Heart right ventricle (tissue), 16 donors: ENCODE measurements at places on chromosomes 16 and 17. TPM values are rescaled to one million over a fixed set of nuclear protein-coding genes. Genes with fewer than 3 reads are reported as not detected.

GRCh38 chr17:40074871-40075200 lies 12.1 kb downstream of the THRA start:
- DNase-seq, result no peak

DNA sequence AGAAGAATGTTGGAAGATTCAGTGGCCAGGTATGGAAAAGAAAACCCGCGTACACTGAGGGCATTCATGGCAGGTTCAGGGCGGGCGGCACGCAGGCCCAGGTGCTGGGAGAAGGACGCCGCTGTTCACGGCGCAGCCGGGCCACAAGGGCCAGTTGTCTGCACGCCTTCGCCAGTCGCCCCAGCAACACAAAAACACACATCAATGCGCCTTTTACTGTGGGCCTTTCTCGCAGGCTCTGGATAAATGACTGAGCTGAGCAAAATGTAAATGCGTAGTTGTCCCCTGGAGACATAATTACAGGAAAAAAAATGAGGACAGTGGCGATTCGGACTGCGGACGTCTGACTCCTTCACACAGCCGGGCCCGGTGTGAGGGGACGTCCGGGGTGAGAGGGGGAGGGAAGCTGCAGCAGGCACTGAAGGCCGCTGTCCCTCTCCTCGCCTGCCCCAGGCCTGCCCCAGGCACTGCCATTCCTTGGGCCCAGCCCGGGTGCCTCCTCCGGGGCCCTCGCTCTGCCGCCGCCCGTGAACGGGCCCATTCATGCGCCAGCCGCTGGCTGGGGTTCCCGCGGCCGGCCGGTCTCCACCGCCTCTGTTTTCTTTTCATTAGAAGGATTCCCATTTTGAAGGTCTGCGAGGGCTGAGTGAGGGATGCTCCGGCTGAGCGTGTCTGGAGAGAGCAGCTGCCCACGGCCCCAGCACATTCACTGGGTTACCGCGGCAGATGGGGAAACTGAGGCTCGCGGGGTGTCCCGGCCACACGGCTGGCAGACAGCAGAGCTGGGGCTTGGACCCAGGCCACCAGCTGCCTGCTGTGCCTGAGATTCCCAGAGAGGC lies 6.5 kb upstream of the ZNF469 start:
- no peak for DNase-seq

KRTAP4-5 gene
- total RNA-seq, result not detected

NFATC3 gene
- total RNA-seq, result 26.6 TPM

DNA sequence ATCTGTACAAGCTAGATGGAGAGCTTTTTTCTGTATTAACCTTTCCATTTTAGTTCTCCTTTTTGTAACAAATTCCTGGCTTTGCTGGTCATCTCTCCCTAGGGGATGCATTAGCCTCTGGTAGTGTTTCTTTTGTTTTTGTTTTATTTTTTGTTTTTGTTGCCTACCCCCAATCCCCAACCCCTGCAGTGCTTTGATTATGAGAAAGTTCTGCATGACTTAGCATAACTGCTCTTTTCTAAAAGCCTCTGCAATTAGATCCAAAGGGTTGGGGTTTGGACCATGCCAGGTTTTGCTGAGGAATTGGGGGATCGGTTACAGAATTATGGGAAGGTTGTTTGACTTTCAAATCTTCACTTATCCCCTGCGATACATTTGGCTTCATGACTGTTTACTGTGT lies 98.2 kb downstream of the ADAMTS18 start:
- DNase-seq, result no peak

GRCh38 chr17:75078284-75079022 lies 9.3 kb upstream of the SLC16A5 start:
- no peak for DNase-seq

GRCh38 chr17:70238646-70239045 lies 69.3 kb downstream of the KCNJ2 start:
- DNase-seq, result no peak

CBX8 gene
- total RNA-seq, result 4.3 TPM

DNA sequence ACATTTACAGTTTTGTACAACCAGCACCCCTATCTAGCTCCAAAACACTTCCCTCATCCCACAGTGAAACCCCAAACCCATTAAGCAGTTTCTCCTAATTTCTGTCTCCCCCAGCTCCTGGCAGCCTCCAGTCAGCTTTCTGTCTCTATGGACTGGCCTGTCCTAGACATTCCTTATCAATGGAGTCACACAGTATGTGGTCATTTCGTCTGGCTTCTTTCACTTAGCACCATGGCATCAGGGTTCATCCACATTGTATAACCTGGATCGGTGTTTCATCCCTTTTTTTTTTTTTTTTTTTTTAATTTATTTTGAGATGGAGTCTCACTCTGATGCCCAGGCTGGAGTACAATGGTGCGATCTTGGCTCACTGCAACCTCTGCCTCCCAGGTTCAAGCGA lies 68.5 kb downstream of the ZDHHC7 start:
- no peak for DNase-seq

TEX19 gene
- total RNA-seq, result not detected

GRCh38 chr16:10580883-10581247 lies 467 bp upstream of the EMP2 start:
- no peak for DNase-seq

DNA sequence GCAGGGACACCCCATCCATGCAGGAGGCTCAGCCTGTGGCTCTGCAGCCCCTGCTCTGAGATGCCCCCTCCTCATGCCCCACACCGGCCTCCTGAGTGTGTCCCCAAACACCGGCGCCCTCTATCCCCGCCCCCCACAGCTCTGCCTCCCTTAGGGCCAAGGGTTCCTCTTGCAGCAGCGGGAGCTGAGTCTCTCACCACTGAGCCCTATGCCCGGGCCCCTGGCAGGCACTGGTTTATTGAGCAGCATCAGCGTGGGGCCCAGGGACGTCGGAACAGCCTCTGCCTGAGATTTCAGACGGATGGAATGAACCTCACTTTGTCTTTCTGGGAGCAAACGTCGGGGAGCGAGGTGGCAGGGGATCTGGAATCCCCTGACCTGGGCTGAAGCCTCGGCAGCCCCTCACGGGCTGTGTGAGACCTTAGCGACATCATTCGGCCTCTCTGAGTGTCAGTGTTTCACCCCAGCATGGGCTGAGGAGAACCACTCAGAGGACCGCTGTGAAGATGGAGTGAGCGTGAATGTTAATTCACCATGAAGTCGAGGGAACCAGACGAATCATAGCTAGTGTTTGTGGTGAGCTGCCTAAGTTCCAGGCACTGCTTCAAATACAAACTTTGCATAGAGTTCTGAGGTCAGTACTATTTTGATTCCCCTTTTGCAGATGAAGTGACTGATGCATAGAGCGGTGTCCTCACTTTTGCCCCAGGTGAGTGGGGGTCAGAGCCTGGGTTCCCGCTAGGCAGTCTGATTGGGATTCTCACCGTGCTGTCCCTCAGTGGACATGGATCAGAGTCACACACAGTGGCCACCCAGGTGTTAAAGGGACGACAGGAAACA lies 5.3 kb upstream of the C16orf74 start:
- DNase-seq, result no peak

GRCh38 chr17:51435641-51436091 lies 175.3 kb downstream of the UTP18 start:
- peak; percentile 9 for DNase-seq

DNA sequence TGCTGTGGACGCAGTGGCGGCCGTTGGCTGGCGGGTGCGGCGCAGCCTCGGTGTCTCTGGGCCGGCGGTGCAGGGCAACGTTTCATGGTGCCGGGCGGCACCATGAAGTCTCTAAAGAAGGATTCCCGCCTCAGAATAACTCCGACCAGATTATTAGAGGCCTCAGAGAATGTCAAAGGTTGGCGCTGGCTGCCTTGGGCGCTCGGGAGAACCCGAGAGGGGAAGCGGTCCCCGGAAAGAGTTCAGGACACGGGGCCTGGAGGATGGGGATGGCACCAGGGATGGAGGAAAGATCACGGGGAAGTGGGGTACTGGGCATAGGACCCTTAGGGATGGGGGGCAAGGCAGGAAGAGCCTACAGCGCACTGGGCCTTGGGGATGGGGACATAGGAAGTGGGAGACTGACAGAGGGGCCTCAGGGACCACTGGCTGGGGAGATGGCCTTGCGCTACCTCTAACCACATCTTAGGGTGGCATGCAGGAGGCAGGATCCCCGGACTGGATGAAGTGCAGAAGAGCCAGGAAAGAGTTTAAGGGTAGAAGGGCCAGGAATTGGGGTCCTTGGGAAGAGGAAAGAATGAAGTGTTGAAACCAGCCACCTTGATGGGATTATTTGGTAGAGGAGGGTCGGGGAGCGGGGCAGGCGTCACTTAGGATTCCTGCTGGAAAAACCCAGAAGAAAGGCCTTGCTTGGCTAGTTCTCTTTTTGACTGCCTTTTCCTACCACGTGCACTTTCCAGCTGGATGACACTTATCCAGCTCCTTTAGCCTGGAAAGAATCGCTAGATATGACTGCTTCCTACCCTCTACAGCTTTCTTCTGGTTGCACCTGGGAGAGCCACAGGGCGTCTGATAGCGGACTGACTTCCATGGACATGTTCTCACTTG lies 578 bp downstream of the MYCBPAP start:
- DNase-seq, result no peak

DNA sequence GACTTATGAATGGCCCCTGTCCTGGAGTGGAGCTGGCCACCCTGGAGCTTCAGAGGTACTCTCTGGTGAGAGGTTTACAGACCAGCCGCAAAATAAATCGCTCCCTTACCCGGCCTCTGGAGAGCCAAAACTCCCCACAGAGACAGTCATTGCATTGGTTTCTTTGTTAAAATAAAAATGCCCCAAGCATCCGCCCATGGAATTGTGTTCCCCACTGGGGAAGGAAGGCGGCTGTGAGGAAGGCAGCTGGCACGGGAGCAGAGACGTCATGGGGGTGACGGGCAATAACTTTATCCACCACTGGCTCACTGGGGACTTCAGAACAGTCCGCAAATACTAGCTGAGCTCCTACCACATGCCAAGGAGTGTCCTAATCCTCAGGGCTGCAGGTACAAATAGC lies 266.2 kb upstream of the FOXF1 start:
- DNase-seq, result no peak

DNA sequence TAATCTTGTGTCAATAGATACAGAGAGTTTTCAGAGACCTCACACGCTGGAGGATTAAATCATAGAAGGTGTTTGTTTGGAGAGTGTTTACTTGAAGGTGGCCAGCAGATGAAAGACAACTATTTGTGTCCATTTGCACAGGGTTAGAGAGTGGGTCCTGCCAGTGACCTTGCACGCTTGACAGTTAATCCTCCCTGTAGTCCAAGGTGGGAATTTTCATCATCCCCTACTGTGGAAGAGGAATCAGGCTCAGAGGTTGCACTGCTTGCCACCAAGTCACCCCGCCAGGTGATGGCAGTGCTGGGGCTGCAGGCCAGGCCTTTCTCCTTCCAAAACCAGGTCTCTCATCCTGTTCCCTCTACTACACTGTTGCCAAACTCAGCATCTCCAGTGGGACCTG lies 12.3 kb downstream of the CDH1 start:
- no peak for DNase-seq

DNA sequence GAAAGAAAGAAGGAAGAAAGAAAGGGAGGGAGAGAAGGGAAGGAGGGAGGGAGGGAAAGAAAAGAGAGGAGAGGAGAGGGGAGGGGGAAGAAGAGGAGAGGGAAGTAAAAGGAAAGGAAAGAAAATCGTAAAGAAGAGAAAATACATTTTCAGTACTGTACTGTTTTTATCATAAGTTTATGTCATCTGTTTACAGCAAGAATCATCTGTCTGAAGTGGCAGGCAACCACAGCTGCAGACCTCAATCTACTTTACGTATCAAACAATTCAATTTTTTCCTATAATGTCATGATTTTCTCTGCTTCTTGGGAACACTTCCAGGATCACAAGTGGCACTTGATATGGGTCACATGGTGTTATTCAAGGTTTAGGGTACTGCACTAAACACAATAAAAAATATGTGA lies 58.3 kb downstream of the USP32 start:
- no peak for DNase-seq

OTOP3 gene
- not detected for total RNA-seq

NOG gene
- total RNA-seq, result 0.47 TPM

GRCh38 chr17:21218831-21219380 lies 4.9 kb upstream of the TMEM11 start:
- DNase-seq, result no peak

GAST gene
- not detected for total RNA-seq

DNA sequence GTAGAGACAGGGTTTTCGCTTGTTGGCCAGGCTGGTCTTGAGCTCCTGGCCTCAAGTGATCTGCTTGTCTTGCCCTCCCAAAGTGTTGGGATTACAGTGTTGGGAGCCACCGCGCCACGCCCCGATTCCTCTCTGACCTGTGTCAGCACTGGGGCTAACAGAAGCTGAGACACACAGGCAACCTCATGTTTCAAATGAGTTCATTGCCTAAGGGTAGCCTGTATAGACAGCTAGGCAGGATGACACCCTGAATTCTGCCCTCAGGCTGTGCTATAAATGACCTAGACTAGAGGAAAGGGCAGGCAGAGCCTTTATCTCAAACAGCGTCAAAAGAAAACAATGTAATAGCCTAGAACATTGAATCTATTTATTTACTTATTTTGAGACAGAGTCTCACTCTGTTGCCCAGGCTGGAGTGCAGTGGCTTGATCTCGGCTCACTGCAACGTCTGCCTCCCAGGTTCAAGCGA lies 2.3 kb upstream of the CDK3 start:
- no peak for DNase-seq

GRCh38 chr17:41101586-41102259 lies at the start of gene KRTAP4-16:
Gene KRTAP4-16, minus strand, starts transcription at chr17:41102209. Its CDS starts 0 bp downstream, at chr17:41102209.
- no peak for DNase-seq

- DNase-seq, result no peak
Measured at GRCh38 chr17:75530837-75531720, 5.6 kb downstream of the LLGL2 start.

DNA sequence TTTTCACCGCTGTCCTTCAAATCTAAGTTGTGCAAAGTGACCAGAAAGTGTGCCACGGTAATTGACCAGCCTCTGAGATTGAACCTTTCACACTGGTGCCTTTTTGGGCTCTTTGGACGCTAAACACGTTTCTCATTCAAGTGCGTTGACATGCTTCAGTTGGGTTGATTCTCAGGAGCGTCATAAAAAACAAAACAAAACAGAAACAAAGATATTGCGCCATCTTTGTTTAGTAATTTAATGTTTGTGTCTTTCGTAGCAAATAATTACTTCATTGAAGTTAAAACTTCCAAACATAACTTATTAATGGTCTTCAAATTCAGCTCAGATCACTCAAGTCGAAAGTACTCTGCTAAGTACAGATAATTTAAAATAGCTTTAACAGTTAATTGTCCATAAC lies 80.2 kb downstream of the OR1D5 start:
- no peak for DNase-seq

GRCh38 chr17:33210285-33210684 lies 82.8 kb downstream of the ASIC2 start:
- DNase-seq, result no peak

- peak; percentile 59 for DNase-seq
Measured at GRCh38 chr16:23564575-23565363, 7.2 kb downstream of the UBFD1 start.

GRCh38 chr17:4588391-4588790 lies 4.1 kb downstream of the SMTNL2 start:
- peak; percentile 65 for DNase-seq

GRCh38 chr17:9875441-9875840 lies 29.6 kb downstream of the RCVRN start:
- DNase-seq, result no peak
